Lung microvascular endothelial cell (primary cell): ENCODE measurements at places on chromosomes 11 and 22. TPM values are rescaled to one million over a fixed set of nuclear protein-coding genes. Genes with fewer than 3 reads are reported as not detected.
A peak's percentile ranks its signal among the peaks of the same experiment; 100 is the strongest.

DNA sequence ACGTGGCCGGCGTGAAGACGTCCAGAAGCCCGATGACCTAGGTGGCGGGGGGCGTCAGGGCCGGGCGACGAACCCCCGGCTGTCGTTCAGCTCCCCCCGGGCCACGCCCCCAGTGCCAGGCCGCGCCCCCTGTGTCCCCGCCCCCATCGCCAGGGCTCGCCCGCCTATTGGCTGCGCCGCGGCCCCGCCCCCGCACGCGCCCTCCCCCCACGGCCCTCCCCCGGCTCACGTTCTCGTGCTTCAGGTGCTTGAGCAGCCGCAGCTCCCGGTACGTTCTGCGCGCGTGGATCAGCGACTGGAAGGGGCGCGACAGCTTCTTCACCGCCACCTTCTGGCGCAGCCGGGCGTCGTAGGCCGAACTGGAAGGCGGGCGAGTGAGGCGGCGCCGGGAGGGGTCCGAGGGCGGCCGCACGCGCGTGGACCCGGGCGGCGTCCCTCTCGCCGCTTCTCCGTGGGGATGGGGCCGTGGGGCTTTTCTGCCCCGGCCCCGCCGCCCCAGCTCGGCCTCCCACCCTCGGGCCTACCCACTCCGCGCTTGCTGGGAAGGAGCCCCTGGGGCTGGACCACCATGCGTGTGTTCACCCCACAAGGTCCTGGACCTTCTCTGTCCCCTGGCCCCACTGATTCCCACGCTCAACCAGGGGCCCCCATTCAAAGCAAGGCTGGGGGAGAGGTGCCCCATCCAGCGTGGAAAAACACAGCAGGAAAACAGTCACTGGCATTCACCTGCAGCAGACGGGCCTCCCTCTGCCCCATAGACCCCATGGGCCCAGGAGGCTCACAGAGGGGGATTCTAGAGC lies 2.4 kb downstream of the MAPK11 start:
- peak; percentile 72 for DNase-seq

GRCh38 chr11:90803366-90803765 lies 580.5 kb upstream of the CHORDC1 start:
- peak; percentile 2 for DNase-seq

DNA sequence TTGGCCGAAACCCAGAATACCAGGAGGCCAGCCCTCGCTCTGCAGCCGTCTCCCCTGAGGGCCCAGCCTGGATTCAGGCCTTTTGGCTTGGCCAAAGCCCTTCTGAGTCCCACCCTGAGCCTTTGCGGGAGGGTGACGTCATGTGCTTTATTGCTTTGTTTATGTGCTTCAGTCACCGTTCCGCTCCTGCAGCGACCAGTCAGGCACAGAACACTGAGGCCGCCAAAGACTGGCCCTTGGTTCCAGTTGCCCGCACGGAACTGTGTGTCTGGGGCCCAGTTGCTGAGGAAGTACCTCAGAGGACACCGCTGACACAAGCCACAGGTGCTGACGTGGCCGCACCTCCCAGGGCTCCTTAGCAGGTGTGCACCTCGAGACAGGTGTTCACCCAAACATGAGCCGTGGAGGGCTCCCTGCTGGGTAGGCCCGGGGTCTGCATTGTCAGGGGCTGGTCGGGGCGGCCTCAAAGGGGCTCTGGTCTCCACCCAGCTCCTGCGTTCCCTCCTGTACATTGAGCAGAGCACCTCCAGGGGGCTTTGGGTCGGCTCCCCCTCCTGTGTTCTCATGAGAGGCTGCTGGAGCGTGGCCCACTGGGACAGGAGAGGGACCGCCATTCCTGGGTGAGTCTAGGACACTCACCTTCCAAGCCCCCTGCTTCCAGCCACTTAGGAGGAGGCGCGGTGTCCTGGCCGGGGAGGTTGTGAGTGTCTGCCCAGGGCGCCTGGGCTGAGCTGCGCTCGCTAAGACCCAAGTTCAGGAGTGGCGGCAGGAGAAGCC lies 376.8 kb downstream of the TBC1D22A start:
- DNase-seq, result no peak

GRCh38 chr11:69456712-69457111 lies 24.8 kb upstream of the LINC01488 start:
- no peak for DNase-seq

- no peak for DNase-seq
These were observed 544 bp downstream of the C11orf91 start for GRCh38 chr11:33700063-33700501.

DNA sequence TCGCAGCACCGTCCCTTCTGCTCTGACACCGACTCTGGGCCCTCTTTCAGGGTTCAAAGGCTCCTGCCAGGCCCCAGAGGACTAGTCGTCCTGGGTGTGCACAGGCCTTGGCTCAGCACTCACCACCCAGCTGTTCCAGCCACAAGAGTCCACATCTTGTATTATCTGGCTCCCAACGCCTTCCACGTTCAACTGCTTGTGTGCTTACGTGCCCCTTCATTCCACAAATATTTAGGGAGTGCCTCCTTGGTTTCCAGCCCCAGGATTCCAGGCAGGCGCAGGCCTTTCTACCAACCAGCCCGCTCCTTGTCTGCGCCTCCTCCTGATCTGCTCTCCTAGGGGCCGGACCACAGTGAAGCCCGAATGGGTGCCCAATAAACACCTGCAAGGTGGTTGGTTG lies 70.9 kb downstream of the SCUBE1 start:
- DNase-seq, result no peak

DNA sequence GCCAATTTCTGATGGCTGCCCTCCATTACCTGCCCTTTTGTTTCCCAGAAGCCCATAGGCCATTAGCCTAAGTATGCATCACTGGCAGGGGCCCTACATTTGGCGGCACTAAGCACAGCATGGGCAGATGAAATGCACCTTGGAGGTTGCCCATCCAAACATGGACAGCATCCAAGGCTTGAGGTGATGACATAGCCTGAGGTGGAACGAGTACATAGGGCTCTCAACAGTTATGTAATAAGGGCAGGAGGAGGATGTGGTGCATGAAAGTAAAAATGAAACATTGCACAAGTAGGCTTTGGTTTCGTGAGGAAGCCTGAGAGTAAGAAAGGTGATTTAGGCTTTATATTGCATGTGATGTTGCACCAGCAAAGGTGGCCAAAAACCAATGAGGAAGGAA lies 148.1 kb downstream of the FAM76B start:
- no peak for DNase-seq

- DNase-seq, result no peak
These were observed 28.7 kb downstream of the MPPED1 start for GRCh38 chr22:43440556-43440955.

The LMO2 gene
- 57.8 and 78.4 TPM in 2 replicates for total RNA-seq

The PLEKHB1 gene
- 0.22 and 0.40 TPM in 2 replicates for total RNA-seq

The SLC6A5 gene
- not detected in 2 replicates for total RNA-seq

The SMTNL1 gene
- total RNA-seq, result not detected in 2 replicates

The ACR gene
- under 0.01 and 0.20 TPM in 2 replicates for total RNA-seq
